SJSA1 (cell line): ENCODE measurements at places on chromosomes 12 and 14.

GRCh38 chr12:12107678-12108077, 36.9 kb downstream of the BCL2L14 start:
- no peak for DNase-seq

DNA sequence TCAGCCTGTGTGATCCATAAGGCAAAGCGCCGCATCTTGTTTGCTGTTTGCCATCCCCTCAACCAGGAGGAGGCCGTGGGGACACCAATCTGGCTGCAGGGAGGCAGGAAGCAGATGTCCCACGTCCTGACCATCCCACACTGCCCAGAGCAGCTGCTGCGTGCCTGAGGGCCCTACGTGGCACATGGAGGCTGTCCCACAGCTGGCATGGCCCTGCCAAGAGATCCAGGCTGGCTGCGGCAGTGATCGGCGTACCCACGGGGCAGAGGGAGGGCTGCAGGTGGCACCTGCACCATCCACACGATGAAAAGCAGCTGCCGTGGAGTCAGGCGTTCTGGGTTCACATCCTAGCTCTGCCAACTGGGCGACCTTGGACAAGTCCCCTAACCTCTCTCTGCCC, 42.0 kb downstream of the NCOR2 start:
- no peak for DNase-seq

GRCh38 chr12:82357845-82358199, 365 bp downstream of the CCDC59 start:
- no peak for DNase-seq

- no peak for DNase-seq
Observed at GRCh38 chr12:43381879-43382278, 170.1 kb downstream of the ADAMTS20 start.

- no peak for DNase-seq
Observed at GRCh38 chr12:121358073-121358472, 5.9 kb upstream of the ANAPC5 start.

GRCh38 chr14:91737619-91738018, 5.7 kb upstream of the CATSPERB start:
- DNase-seq = no peak
